NCI-H1694 (cell line): ENCODE measurements at places on chromosomes 12 and 14.

DNA sequence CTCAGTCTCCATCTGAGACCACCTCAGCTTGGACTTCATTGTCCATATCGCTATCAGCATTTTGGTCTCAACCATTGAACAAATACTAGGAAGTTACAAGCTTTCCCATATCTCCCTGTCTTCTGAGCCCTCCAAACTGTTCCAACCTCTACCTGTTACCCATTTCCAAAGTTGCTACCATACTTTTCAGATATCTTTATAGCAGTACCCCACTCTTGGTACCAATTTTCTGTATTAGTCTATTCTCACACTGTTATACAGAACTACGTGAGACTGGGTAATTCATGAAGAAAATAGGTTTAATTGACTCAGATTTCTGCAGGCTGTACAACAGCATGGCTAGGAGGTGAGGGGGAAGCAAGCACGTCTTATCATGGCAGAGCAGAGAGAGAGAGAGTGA lies 53.8 kb downstream of the PRKCH start:
- no peak for DNase-seq

GRCh38 chr12:130860311-130860710 lies 11.6 kb upstream of the RAN start:
- no peak for DNase-seq

DNA sequence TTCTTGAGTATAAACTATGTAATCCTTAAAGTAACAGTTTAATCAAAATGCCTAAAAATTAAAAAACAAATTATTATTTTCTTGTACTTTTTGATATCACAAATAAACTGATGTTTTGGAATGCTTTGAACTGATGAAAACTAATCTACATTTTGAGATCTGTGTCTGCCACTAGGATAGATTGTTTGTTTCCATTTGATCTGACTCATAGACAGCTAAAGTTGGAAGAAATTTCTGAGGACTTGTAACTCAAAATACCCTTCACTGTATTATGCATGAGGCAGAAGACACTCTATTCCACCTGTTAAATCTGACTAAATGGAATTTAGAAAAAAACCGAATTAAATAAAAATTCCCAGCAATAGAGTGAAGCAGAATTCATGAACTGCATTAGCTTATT lies 1400.0 kb upstream of the FLRT2 start:
- DNase-seq, result no peak

DNA sequence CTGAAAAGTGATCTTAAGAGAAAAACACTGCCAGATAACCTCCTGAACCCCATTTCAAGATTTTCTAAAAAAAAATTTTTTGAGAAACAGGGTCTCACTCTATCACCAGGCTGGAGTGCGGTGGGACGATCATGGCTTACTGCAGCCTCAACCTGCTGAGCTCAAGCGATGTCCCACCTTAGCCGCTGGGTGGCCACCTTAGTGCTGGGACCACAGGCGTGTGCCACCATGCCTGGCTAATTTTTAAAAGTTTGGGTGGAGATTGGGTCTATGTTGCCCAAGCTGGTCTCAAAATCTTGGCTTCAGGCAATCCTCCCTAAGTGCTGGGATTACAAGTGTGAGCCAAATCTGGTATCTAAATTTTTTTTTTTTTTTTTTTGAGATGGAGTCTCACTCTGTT lies 3.4 kb downstream of the PNMA1 start:
- DNase-seq, result no peak
